ENCODE measurements at places on chromosomes 16 and 17.

DNA sequence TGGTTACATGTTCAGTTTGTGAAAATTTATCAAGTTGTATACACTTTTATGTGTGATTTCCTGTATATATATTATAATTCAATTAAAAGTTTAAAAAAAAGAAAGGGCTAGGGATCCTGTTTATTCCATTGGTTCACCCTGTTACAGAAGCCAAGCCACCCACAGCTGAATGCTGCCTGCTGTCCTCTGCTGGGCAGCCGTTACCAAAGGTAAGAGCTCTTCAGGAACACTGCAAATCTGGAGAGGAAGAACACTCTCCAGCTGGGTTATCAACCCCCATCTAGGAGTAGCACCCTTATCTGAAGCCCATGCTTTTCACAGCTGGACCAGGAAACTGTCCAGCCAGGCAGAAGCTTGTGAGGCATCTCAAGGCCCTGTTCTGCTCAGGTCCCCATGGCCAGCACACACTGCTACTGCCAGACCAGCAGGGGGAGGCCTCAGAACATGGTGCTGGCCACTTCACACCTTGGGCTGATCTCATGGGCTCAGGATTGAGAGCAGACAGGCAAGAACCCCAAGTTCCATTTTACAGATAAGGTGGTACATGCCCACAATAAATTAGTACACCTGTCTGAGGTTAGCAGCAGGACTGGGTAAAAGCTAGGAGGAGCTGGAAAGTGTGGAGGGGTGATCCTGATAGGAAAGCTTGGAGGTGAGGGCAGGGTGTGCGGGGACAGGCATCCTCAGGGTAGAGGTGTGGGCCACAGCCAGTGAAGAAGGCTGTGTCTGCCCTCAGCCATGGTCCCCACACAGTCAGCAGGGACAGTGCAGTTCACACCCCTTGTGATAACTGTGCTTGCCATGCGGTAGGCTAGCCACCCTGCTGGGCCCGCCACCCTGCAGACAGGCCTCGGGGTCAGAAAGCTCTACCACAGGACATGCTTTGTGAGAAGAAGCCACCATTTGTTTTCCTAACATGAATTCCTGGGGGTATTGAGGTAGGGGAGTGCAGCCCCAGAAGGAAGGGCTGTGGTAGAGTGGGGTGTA is 54.3 kb upstream of the SREBF1 start:
- DNase-seq: peak; percentile 23

GRCh38 chr17:72970246-72970645 is 122.2 kb downstream of the SLC39A11 start:
- no peak for DNase-seq

GRCh38 chr16:62135446-62135845 is 99.2 kb upstream of the CDH8 start:
- DNase-seq: no peak

GRCh38 chr17:54882950-54883349 is 17.7 kb upstream of the TOM1L1 start:
- DNase-seq: no peak

- DNase-seq: peak; percentile 12
Measured at GRCh38 chr17:20010099-20010863, 1.1 kb downstream of the SPECC1 start.

DNA sequence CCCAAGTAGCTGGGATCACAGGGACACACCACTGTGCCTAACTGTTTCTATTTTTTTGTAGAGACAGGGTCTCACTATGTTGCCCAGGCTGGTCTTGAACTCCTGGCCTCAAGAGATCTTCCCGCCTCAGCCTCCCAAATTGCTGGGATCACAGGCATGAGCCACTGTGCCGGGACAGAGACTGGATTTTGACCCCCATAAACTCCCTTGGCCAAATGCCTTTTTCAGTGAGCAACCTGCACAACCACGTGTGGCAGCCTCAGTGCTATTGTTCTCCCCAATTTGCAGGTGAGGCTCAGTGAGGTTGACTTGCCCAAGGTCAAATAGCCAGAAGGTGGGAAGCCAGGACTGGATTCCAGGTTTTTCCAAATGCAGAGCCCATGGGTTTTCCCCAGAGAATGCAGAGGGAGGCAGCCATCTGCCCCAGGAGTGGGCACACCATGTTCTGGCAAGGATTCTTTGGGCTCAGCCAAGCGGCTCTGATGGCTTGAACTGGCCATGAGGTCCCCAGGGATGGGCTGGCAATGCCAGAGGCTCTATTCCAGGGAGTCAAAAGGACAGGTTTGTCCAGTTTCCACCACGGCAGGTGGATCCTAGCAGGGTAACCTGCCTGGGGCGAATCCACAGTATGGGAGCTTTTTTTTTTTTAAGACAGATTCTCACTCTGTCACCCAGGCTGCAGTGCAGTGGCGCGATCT is 1.8 kb downstream of the IL27 start:
- DNase-seq: no peak
